Hippocampal formation (tissue), 2 donors: ENCODE measurements at places on chromosomes 1 and 21.

DNA sequence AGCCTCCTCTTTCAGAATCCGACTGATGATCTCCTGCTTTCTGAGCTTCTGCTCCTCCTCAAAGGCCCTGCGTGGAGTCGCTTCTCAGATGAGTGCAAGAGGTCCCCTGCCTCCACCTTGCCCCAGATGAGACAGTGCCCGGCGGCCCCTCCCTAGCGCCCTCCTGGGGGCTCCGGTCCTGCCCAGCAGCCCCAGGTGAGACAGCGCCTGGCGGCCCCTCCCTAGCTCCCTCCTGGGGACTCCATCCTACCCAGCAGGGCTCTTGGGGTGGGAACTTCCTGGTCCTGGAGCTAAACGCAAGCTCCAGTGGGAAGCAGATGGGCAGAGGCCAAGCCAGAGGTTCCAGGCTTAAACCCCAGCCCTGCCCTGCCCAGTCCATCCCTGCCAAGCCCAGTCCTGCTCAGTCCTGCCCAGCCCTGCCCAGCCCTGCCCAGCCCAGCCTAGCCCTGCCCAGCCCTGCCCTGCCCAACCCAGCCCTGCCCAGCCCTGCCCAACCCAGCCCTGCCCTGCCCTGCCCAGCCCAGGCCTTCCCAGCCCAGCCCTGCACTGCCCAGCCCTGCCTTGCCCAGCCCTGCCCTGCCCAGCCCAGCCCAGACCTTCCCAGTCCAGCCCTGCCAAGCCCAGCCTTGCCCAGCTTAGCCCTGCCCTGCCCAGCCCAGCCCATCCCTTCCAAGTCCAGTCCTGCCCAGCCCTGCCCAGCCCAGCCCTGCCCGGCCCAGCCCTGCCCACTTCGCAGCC, 34.6 kb downstream of the CFAP74 start:
- no peak for DNase-seq

- DNase-seq: no peak
Measured at GRCh38 chr1:226736001-226736907, 2.8 kb downstream of the ITPKB start.

DNA sequence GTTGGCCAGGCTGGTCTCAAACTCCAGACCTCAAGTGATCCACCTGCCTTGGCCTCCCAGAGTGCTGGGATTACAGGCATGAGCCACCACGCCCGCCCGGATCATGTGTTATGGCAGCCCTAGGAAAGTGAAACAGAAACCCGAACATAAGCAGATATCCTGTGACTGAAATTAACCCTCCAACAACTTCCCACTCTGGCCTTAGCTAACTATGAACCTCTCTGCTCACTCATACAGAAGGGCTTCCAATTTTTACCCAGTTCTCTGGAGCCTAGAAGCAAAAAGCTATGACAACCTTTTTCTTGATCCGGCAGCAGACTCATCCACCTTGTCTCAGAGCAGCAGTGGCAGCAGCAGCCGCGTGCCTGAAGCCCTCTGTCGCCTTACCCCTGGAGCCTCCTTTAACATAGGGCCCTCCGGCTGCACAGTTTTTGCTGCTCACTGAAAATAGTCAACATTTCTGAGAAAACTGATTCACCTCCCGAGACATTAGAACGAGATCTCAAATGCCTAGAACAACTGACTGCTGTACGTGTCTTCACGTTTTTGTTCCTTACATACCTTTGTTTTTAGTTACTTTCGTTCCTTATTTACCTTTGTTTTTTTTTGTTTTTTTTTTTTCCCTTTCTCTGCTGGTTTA, 9.3 kb downstream of the CBR1 start:
- DNase-seq: no peak

- no peak for DNase-seq
Measured at GRCh38 chr1:111480674-111481073, 6.9 kb downstream of the C1orf162 start.

- DNase-seq: peak; percentile 64
Measured at GRCh38 chr1:77514921-77515776, 167.3 kb downstream of the ZZZ3 start.

DNA sequence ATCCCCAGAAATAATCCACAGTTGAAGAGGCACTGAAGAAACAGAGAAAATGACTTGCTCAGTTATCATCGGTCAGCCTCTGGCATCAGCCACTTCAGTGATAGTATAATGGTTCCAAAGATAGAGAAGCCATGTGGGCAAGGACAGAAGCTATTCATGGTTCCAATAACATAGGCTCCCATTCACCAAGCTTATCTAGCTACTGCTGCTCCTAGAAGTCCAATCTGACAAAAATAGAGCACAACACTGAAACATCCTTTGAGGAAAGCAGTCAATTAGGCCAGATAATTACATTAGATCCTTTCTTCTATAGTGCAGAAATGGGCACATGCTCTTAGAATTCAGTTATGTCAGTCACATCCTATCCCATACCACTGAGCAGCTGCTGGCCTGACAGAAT, 33.5 kb upstream of the CRB1 start:
- DNase-seq: no peak

- DNase-seq: no peak
Measured at GRCh38 chr1:13794231-13795187, 94.5 kb downstream of the PRDM2 start.

- DNase-seq: no peak
Measured at GRCh38 chr1:183161391-183161790, 24.7 kb upstream of the LAMC2 start.

GRCh38 chr1:156908541-156908940, 11.9 kb upstream of the LRRC71 start:
- no peak for DNase-seq

GRCh38 chr1:227343206-227343605, 24.9 kb upstream of the CDC42BPA start:
- no peak for DNase-seq

GRCh38 chr1:97920276-97920831, 480 bp downstream of the DPYD start:
- DNase-seq: peak; percentile 65

DNA sequence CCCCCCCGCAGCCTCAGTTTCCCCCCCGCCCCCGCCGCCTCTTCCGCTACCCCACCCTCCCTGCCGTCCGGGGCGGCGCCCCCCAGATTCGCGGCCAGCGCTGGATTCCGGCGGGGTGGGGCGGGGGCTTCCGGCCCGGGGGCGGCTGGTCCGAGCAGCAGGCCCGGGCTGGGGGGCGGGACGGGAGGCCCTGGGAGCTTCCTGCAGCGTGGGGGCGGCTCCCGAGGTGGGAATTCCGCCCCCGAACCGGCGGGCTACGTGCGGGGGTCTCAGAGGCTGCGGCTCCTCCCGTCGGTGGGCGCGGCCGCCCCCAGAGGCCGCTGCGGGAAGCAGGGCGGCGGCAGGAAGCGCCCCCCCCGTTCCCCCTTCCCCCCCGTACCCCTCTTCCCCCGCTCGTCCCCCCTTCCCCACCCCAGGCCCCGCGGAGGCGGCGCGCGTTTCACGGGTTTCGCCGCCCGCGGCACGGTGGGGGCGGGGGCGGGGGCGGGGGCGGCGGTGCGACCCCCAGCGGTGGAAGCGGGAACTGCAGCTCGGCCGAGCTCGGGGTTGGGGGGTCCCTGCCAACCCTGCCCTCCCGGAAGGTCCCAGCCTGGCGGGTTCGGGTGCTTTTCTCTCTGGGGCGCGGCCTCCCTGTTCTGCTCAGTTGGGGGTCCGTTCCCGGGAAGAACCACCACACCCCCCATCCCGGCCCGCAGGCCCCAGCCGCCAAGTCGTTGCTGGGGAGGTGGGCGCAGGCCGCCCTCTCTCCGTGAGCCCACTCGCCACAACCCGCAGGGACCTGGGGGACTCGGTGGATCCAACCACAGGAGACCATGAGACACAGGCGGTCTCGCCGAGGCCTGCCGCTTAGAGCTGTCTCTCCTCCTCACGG, 76.3 kb downstream of the MORN1 start:
- DNase-seq: no peak

DNA sequence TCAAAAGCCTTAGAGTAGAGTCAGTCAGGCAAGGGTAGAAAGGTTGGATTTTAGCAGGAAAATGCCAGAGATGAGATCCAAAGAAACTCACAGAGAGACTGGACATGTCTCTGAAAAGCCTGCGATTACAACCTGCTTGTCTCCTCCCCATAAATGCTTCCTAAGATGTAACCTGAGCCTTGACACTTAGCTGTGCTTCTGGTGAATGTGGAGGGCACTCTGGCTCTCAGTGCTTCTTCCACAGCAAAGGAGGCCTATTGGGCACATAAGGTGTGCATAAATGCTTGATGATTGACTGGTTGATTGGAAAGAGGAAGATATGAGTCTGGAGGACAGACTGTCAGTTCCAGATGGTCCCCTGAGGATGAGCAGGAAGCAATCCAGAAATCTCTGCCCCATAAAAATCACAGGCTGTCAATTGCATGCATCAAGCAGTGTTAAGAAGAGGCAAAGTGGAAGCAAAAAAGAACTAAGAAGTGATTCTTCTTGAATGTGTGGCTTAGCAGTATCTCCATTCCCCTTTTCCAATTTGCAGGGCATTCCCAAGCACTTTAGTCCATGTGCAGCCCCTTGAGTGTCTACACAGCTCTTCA, 236.2 kb upstream of the RRP15 start:
- DNase-seq: no peak

GRCh38 chr21:29299916-29300806, 1.4 kb downstream of the BACH1 start:
- DNase-seq: peak; percentile 19

- DNase-seq: no peak
Measured at GRCh38 chr1:156602557-156602993, 1.3 kb upstream of the GPATCH4 start.

- DNase-seq: no peak
Measured at GRCh38 chr1:90413519-90413918, 303.6 kb downstream of the BARHL2 start.

- DNase-seq: no peak
Measured at GRCh38 chr1:171983584-171983983, 142.3 kb downstream of the DNM3 start.

DNA sequence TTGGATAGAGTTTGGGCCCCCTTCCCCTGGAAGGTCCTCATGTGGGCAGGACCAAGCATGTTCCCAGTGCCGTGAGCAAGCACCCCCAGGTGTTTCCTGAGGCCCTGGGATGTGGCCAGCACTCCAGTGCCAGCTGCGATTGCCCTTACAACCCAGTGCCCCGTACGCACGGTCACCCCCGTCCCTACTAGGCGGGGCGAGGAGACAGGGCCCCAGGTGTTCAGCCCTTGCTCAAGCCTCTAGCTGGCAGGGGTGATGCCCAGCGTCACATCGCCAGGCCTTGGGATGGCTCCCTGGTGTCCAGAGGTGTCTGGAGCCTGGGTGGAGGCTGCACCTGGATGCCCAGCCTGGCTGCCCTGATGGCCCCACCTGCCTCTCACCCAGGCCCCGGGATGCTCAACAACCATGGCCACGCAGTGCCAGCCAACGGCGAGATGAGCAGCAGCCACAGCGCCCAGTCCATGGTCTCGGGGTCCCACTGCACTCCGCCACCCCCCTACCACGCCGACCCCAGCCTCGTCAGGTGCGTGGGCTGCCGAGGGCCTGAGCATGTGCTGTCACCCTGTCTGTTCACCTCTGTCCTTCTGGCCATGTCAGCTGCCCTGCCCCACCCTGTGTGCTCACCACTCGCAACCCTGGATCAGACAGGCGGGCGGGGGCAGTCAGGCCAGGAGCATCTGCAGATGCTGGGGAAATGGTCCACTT, 21.6 kb upstream of the CCDC27 start:
- no peak for DNase-seq

DNA sequence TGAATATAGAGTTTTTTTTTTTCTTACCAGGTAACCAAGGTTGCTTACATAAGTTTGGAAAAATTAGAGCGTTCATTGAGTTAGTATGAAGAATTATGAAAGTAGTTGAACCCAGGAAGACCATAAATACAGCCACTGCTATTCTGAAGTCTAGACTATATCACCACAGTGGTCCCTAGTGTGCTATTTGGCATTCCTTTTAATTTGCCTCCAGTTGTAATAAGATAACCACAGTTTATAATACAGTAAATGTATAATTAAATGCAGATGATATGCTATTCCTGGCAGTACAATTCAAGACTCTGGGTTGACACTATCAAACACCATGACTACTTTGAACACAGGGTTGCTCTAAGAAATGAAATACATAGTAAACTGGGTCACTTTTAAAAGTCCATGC, 270.5 kb downstream of the BRINP2 start:
- DNase-seq: no peak

DNA sequence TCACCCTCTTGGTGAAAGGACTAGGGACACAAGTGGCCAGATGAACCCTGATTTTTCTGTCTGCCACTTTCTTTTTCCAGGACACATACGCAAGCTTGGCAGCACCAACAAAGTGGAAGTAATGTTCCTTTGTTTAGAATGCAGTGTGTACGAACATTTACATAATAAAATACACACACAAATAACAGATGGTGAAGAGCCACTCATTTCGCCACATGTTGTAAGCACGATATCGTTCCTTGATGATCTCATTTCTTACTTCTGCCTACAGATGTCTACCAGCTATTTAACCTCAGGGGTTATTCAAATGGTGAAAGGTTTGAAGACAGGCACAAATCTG, 670.2 kb upstream of the CXADR start:
- DNase-seq: no peak

- no peak for DNase-seq
Measured at GRCh38 chr1:30134466-30135217, 588.7 kb downstream of the MATN1 start.

GRCh38 chr1:184141361-184141880, 89.9 kb downstream of the TSEN15 start:
- no peak for DNase-seq

DNA sequence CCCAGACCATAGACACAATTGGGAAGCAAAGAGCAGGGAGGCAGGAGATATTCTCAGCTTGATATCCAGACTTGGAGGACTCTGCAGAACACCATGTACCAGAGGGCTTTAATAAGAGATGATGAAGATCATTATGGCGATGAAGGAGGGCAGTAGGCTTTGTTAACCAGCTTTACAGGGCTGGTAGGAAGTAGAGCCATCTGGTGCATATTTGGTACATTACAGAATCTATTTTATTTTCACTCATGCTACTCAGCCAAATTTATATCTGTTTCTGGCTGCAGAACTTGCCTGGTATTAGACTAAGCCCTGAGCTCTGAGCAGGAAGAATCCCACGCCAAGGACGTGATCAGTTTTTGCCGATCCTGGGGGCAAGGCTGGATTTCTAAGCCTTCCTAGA, 61.8 kb upstream of the SYT6 start:
- DNase-seq: no peak

- no peak for DNase-seq
Measured at GRCh38 chr1:209150114-209150513, 433.4 kb upstream of the CAMK1G start.

GRCh38 chr1:50488356-50488755, 65.1 kb upstream of the DMRTA2 start:
- no peak for DNase-seq

GRCh38 chr1:152786077-152786476, at the start of gene LCE1E:
Gene LCE1E (plus strand): TSS chr1:152786257. CDS start chr1:152787300, 1,043 bp downstream.
- DNase-seq: no peak
